ENCODE measurements at places on chromosomes 3 and 15.

DNA sequence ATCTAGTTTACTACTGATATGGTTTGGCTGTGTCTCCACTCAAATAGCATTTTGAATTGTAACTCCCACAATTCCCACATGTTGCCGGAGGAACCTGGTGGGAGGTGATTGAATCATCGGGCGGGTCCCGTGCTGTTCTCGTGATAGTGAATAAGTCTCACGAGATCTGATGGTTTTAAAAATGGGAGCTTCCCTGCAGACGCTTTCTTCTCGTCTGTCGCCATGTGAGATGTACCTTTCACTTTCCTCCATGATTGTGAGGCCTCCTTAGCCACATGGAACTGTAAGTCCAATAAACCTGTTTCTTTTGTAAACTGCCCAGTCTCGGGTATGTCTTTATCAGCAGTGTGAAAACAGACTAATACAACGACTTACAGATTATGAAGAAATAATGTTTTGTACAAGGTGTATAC is 35.6 kb upstream of the PYDC2 start:
- no peak for DNase-seq

DNA sequence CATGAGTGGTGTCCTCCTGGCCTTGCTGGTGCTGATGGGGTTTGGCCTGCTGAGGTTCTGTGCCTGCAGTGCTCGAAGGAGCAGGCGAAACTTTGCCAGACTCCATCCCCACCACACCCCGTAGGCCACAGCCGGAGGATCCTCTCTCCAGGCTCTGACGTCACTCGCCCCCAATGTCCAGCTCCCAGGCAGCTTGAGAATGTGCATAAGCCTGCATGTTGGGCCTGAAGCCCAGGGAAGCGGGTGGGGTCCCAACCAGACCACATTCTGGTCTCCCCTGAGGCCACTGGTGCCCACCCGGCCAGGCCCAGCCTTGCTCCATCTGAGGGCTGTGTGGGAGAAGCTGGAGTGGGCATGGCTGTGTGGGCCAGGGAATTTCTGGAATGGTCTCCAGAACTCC is 109.8 kb downstream of the ASB7 start:
- peak; percentile 55 for DNase-seq

DNA sequence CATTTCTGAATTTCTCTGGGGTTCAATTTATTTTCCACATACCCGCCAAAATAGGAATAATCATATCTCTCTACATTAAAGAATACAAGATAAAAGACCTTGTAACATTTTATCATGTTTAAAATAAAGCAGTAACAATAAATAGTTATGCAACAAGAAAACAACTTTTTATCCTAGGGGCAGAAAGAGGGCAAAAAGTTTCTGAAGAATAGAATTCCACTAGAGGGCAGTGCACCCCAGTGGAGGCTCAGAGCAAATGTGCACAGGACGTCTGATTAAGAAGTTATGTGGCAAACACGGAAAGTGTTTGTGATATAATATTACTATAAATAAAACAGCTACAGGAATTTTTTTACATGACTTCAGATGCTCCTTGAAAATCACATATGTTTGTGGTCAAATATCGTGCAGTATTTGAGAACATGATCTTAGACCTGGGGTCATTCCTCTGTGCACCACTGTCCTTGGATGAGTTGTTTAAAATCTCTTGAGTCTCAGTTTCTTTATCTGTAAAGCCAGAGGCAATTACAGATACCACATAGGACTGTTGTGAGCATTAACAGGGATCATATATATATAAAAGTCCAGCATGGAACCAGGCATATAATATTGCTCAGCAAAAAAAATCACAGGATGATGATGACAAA is 13.2 kb upstream of the PIK3R4 start:
- DNase-seq: no peak

- DNase-seq: no peak
Observed at GRCh38 chr3:136938334-136938733, 19.4 kb upstream of the IL20RB start.

GRCh38 chr3:193592841-193593667 is at the start of gene OPA1:
Gene OPA1, plus strand, starts transcription at chr3:193593208. Its CDS starts 170 bp downstream, at chr3:193593378.
- DNase-seq: peak; percentile 99

DNA sequence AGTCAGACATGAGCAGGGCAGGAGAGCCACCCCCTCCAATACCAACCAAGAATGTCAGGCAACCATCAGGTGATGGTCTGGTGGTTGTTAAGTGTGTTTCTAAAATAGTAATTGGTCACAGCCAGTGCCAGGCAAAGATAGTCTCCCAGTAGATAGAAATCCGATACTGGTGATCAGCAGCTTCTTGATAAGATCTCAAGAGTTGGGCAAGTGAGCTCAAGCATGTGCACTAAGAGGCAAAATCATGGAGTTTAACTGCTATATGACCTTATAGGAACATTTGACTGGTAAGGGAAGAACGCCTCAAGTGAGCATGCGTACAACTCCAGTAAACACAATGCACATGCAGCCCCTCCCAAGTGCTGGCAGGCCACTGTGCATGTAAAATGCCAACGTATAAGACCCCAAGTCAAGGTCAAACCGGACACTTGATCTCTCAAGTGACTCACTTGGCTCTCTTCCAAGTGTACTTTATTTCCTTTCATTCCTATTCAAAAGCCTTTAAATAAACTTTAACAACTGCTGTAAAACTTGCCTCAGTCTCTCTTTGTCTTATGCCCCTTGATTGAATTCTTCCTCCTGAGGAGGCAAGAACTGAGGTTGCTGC is 36.0 kb upstream of the CBLB start:
- DNase-seq: no peak

GRCh38 chr15:40693904-40694687 is 878 bp upstream of the RAD51 start:
- no peak for DNase-seq

- no peak for DNase-seq
Observed at GRCh38 chr15:81338170-81339007, 14.4 kb upstream of the STARD5 start.

DNA sequence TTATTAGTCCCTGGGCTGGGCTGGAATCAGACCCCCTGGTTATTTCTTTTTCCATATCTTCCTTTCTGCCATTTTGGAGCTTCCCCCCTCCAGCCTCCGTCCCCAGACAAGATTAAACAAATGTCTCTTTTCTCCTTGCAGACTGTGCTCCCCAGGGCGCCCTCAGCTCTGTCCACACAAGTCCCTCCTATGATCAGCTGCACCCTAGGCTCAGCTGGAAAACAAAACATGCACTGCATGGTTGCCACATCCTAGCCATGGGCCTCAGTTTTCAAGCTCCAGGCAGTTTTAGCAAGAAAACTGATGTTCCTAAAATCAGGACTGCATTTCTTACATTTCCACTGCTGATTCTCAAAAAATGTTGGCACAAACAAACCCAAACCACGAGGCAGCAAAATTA is 23.5 kb upstream of the RFTN1 start:
- no peak for DNase-seq

- DNase-seq: no peak
Observed at GRCh38 chr3:119401069-119401468, 62.3 kb downstream of the TMEM39A start.

GRCh38 chr3:143751643-143752178 is 96.6 kb downstream of the SLC9A9 start:
- DNase-seq: no peak

GRCh38 chr3:5011555-5012256 is 32.5 kb downstream of the BHLHE40 start:
- DNase-seq: no peak

DNA sequence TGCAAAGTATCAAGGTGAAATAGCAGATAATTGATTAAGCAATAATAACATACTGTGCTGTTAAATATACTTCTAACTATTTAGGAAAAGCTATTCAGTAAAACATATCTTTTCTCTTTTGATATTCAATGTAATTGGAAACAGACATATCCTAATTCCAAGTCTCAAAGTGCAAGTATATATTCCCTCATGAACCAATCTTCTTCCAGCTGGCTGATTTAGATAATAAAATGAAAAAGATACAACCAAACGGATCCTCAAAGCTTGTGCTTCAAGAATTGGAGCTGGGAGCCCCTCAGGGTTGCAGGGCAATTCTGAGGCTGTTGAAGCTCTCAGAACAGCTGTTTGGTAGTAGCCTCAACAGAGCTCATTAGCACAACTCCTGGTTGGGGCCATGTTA is 236.6 kb downstream of the ZIC1 start:
- DNase-seq: no peak

GRCh38 chr15:44157679-44158078 is 37.4 kb downstream of the FRMD5 start:
- DNase-seq: no peak

- DNase-seq: no peak
Observed at GRCh38 chr15:87967951-87968350, 288.6 kb downstream of the NTRK3 start.

- DNase-seq: no peak
Observed at GRCh38 chr3:124935264-124935663, 713 bp upstream of the MUC13 start.

DNA sequence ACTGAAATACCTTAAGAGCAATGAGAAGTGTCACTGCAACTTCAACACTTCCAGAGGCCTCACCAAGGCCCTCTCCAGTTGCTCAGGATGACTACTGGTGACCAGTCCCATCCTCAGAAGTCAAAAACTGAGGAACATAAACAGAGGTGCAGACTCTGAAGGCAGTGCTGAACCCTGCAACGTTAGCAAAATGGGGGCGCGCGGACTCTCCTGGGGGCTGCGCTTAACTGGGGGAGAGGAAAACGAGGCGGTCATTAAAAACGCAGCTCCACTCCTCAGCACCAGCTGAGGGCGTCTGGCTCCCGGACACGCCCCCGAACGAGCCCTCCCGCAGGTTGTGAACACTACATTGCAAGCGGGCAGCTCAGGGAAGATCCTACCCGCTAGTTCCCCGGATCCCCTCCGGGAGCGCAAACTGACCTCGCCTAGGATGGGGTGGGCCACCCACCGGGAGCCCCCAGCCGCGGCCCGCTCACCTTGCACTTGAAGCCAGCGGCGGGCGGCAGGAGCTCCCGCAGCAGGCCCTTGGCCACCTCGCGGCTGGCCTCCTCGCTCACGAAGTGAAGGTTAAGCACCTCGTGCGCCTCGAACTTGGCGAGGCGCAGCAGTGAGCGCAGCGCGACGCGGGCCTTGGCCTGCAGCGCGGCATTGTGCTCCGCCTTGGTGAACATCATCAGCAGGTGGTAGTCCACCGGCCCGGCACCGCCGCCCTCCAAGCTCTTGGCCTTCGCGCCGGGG is 711 bp downstream of the XXYLT1 start:
- DNase-seq: peak; percentile 83
